ENCODE measurements at places on chromosomes 5 and 9. TPM values are rescaled to one million over a fixed set of nuclear protein-coding genes. Genes with fewer than 3 reads are reported as not detected.

The NR2F1-AS1 gene
- 22.3 TPM for total RNA-seq

The TMEM8B gene
- 11.3 TPM for total RNA-seq

The COL23A1 gene
- 3.7 TPM for total RNA-seq

The EQTN gene
- not detected for total RNA-seq

The CDHR2 gene
- total RNA-seq, result not detected

The SUSD3 gene
- 25.0 TPM for total RNA-seq

The FSTL4 gene
- total RNA-seq, result 3.7 TPM

The UBE2QL1 gene
- 2.5 TPM for total RNA-seq

The S1PR3 gene
- total RNA-seq, result 39.3 TPM

The ZDHHC12 gene
- total RNA-seq, result 19.4 TPM

The MLANA gene
- not detected for total RNA-seq

The LCN1 gene
- total RNA-seq, result not detected

The HEMGN gene
- not detected for total RNA-seq

The LHX3 gene
- not detected for total RNA-seq

The PCDHA11 gene
- total RNA-seq, result not detected

DNA sequence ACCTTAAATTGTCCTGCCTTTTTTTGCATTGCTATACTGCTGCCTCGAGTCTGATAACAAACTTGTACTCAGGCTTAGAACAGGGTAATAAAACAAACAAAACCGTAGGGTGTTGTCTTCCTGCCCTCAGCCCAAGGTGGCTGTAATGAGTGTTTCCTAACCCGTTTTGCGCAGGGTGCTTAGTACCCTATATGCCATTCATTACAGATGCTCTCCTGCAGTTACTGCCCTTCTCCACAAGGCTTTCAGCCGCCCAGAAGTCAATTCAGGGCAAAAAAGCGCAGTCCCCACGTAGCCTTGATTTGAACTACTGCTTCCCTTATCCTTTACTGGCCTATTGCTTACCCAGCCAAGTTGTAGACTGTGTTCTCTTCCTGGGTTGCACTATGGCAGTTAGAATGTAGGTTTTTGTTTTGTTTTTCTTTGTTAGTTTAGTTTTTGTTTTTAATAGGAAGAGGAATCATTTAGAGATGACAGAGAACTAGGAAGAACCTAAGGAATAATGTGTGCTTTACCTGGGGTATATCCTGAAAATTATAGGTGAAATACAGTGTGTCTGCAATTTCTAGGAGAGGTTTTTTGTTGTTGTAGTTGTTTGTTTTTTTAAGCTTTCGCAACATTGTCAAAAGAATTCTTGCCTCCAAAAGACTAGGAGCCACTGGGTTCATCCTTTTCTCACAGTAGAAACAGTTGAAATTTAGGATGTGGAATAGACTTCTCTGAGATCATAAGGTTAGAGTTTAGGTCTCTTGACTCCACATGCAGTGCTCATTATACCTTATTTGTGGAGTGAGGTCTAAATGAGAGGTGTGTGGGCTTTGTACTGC is 1.3 kb downstream of the HMGXB3 start:
- DNase-seq, result no peak

- no peak for DNase-seq
These were observed 117.9 kb upstream of the SPATA31C2 start for GRCh38 chr9:88256216-88256615.

DNA sequence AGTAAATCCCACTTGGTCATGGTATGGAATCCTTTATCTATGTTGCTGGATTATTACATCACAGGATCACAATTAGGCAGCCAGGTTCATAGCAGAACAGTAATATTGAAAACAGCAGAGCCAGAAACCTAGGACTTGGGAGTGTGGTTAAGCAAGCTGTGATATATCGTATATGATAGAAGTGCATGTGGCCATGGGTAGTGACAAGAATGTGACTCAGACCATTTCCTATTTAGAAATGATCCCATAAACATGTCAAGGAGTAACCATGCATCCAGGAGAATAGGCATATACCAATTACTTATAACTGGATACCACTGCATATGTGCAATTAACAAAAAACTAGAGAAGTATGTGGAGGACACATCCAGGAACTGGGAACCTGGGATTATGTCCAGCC is 31.2 kb downstream of the AMBP start:
- DNase-seq, result no peak

DNA sequence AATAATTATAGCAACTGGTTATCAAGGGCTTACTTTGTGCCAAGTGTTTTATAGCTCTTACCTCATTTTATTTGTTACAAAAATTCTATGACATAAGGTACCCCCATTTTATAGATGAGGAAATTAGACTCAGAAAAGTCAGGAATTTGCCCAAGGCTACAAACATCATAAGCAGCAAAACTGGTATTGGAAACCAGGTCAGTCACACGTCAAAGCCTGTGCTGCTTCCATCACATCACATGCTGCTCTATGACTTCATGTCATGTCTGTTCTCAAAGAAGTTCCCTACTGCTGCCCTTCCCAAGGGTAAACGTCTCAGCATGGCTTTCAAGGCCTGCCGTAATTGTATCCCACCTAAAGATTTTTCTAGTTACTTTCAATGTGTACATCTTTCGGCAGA is 6.9 kb upstream of the KIF2A start:
- DNase-seq, result no peak

DNA sequence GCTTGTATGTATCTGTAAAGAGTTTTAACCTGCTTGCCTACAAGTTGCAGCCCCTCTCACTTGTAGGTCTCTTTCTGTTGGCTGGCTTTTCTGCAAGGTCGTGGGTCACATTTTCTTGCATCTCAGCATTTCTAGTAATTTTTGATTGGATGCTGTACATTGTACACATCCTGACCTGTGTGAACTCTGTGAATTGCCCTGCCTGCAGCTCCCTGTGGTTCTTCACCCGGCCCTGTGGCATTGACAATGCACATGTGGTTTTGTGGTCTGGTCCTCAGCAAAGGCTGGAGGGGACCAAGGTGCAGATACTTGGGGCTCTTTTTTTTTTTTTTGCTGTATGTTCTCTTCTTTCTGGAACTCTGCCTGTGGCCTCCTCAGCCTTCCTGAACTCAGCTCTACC is 53.6 kb downstream of the WNK2 start:
- DNase-seq, result no peak

DNA sequence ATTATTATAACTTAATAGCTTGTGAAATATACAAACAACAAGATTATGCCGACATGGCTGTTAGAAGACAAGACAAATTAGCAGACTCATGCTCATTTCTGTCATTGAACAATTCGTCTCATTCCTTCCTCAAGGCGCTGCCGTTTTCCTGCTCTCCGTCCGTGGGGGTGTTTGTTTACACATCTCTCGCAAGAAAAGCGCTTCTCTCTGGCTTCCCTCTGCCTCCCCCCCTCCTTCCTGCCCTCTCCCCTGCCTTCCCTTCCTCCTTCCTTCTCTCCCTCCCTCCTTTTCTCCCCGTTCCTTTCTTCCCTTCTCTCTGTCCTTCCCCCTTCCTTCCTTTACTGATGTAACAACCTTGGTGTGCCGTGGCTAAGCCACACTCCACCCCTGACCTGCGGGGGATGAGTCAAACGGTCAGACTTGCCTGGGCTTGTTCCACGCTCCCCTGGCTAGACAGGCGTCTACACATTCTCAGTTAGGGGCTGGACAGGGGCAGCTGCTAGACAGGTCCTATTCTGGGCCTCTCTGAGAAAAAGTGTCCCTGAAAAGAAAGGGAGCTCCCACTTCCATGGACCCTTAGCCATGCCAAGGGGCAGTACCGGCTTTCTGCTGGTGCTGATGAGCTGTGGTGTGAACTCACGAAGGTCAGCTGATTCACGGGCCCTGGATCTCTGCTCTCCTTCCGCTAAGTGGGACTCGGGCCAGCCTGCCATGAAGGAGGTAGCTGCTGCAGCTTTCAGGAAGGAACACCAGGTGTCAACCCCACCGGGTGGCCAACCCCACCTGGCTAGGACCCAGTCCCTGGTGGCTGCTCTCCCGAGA is 32.0 kb upstream of the SPTLC1 start:
- DNase-seq, result no peak

GRCh38 chr5:16668194-16668593 is 51.4 kb upstream of the RETREG1 start:
- no peak for DNase-seq

DNA sequence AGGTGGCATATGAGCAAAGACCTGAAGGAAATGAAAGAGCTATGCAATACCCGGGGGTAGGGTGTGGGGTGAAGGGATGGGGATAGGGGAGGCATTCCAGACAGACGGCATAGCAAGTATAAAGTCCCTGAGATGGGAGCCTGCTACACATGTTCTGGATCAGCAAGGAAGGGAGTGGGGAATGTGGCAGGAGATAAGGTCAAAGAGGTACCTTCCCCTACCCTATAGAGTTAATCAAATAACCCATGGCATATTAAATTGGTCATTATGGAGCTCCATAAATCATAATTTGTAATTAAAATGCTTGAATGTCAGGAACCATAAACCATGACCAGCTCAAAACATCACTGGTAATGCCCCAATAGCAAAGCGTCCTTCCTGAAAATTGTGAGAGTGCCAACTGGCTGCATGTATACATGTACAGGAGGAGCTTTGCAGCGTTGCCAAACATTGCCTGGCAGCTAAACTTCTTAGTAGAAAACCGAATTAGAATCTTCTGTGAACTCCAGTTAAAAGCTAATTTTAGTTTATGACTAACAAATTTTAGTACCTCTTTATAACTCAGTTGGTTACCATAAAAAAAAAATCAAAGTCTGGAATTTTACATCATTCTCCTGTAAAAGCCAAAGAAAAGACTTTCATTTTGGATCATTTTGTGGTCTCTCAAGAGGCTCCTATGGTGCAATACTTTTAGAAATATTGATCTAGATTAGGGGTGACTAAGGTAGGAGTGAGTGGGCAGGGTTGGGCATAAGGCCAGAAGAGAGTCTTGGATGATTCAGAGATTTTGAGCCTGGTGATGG is 4.7 kb downstream of the DNAI1 start:
- DNase-seq, result no peak

- DNase-seq, result no peak
These were observed 83.1 kb upstream of the MAST4 start for GRCh38 chr5:66513130-66513529.

DNA sequence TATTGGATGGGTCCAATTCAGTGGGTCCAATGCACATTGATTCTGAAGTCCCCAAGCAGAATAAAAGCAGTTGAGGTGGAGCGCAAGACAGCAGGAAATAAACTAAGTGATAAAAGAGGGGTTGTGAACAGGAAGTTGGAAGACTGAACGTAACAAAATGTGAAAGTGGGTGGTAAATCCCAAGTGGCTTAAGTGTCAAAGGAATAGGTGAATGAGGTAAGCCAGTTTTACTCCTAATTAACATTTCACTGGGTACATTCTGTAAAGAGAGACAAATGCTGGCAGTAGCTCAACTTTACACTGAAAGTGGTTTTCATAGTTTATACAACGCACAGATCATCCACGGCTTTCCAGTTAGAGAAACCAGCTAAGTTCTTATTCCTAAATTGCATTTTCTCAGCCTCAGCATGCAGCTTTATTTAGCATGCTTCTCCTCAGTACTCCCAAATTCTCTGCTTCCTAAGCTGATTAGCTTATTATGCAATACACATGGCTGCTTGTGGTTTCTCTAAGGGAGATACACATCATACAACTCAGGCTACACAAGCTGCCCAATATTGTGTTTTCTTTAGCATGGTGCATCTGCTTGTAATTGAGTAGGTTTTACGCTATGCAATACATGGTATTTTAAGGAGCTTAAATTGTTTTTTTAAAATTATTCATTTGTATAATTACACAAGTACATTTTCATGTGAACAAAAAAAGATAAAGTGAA is 34.2 kb upstream of the HSD17B4 start:
- no peak for DNase-seq

GRCh38 chr9:25602400-25603044 is 75.7 kb downstream of the TUSC1 start:
- DNase-seq, result no peak

DNA sequence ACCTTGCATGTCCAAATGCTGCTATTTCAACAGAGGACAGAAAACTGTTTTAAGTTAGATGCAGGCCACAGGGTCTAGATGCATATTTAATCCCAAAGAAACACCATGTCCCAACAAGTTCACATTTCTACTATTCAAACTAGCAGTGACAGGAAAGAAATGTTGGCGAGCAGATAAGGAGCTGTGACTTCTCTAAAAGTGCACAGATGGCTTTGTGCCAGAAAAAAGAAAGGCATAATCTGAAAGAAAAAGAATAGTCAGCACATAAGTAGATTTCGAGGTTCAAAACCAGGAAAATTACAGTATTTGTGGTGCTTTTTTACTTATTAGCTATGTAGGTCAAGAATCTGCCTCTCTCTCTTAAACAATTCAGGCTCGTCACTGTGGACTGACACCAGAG is 178.3 kb downstream of the DNAH5 start:
- no peak for DNase-seq

GRCh38 chr9:28329323-28329722 is 756.0 kb upstream of the C9orf72 start:
- DNase-seq, result no peak

DNA sequence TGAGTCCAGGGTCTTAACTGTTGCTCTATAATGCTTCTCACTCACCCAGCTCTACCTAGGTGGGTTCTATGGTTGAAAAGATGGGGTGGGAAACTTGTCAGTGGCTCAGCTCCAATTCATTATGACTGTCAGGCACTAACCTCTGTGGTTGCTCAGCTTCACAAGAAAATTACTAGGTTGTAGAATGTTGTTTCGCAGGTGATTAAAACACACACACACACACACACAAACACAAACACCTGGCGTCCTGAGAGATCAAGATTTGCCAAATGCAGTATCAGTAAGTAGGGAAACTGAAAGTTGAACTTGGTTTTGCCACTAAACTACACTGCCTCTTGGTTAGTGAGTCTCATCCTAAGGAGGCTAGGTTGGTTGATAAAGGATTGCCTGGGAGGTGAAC is 2.8 kb downstream of the MCCC2 start:
- DNase-seq, result no peak

GRCh38 chr5:170403675-170404074 is 14.5 kb upstream of the KCNMB1 start:
- no peak for DNase-seq

DNA sequence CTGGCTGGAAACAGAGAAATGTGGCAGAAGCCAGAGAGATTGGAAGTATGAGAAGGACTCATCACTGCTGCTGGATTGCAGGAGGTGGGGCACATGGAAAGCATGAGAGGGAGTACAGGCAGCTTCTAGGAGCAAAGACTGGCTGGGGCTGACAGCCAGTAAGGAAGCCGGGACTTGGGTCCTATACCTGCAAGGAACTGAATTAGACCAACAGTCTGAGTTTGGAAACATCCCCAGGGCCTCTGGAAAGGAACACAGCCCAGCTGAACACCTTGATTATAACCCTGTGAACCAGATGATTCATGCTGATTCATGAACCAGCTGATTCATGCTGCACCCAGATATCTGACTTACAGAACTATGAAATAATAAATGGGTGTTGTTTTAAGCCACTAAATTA is 93.4 kb downstream of the OSTF1 start:
- DNase-seq, result no peak

- DNase-seq, result no peak
These were observed 20.6 kb downstream of the NOTCH1 start for GRCh38 chr9:136525207-136525606.

DNA sequence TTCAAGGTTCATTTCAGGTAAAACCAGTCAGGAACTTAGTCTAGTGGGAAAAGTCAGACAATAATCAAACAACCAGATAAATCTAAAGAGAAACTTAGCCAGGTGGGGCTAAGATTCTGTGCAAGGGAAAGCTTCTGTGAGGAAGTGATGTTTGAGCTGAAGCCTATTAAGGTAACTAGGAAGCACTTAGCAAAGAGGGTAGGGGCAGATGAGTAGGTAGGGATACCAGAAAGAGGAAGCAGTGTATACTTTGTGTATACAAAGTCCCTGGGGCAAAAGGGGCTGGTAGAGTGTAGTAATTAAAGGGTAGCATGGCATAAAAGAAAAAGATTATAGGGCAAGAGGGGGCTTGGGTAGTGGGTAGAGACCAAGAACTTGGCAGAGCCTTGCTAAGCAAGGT is 3.6 kb upstream of the SPATA24 start:
- DNase-seq, result no peak
